Activated CD4-positive, alpha-beta T cell treated with anti-CD3 and anti-CD28 coated beads, Interleukin-2, amount 10 ng/mL, durations not matched to agents 7 days and 5 days (primary cell): ENCODE measurements at places on chromosomes 3 and 15. TPM values are rescaled to one million over a fixed set of nuclear protein-coding genes. Genes with fewer than 3 reads are reported as not detected.

GRCh38 chr3:191300422-191300821 lies 28.8 kb upstream of the CCDC50 start:
- DNase-seq, result no peak
- no peak overlapping the region for H3K4me3 ChIP-seq
- no peak overlapping the region for H3K27ac ChIP-seq
- no peaks in the 10 kb centered on the region for H3K4me1 ChIP-seq
- H3K36me3 ChIP-seq, result no peaks in the 10 kb centered on the region

C3orf49 gene
- not detected for total RNA-seq

ZDHHC3 gene
- total RNA-seq, result 50.7 TPM

DNA sequence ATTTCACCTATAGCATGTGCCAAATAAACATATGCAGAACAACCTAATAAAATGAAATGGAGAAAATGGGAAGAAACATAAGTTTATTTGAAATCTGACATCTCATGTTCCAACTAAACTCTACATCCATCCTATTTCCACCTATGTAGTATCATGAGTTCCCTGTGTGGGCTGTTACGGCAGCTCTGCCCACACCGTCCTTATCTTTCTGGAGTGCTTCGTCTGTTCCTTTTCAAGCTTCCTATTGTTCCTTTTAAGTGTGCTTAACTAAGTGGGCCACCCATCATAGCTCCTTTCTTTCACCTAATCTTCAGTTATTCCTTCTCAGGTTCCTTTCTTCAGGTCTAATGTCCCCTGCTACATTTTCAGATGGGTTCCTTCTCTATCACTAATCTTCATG lies 17.3 kb downstream of the RYR3 start:
- peaks cover 29% of the 10 kb centered on the region for H3K27me3 ChIP-seq
- peaks cover 4% of the 10 kb centered on the region for H3K4me1 ChIP-seq
- no peak for DNase-seq

DNA sequence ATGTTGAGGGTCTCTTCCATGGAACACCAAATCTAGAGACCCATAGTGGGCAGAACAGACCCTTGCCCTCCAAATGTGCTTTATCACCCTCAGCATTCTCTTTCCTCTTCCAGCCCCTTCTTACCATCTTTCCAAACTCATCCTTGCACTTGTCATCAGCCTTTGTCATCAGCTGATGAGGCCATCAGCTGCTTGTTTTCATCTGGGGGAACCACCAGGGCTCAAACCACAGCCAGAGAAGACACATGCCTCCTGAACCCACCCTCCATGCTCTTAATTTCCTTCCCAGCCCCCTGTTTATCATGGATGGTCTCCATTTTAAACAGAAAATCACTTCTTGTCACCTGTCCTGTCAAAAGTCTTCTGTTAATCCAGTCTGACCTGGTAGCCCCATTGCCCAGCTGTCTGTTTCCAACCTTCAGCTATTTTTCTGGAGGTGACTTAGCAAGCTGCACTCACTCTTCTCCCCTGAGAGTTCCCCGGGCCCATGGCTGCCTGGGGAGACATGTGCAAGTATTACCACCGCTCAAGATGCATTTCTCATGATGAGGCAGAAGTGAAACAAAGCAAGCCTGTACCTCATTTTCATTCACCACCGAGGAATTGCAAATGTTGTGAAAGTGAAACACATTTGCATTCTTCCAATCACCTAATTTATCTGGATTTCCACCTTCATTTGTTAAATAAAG lies 14.7 kb upstream of the SYNM start:
- H3K4me1 ChIP-seq, result peaks cover 7% of the 10 kb centered on the region
- H3K27me3 ChIP-seq, result peaks cover 10% of the 10 kb centered on the region
- no peak overlapping the region for H3K4me3 ChIP-seq
- H3K36me3 ChIP-seq, result no peaks in the 10 kb centered on the region
- no peak overlapping the region for H3K27ac ChIP-seq

- H3K27ac ChIP-seq, result no peak overlapping the region
- H3K27me3 ChIP-seq, result no peaks in the 10 kb centered on the region
- peaks cover 4% of the 10 kb centered on the region for H3K4me1 ChIP-seq
- H3K4me3 ChIP-seq, result no peak overlapping the region
- H3K36me3 ChIP-seq, result no peaks in the 10 kb centered on the region
Measured at GRCh38 chr3:12423918-12424630, 60.2 kb upstream of the TSEN2 start.

DNA sequence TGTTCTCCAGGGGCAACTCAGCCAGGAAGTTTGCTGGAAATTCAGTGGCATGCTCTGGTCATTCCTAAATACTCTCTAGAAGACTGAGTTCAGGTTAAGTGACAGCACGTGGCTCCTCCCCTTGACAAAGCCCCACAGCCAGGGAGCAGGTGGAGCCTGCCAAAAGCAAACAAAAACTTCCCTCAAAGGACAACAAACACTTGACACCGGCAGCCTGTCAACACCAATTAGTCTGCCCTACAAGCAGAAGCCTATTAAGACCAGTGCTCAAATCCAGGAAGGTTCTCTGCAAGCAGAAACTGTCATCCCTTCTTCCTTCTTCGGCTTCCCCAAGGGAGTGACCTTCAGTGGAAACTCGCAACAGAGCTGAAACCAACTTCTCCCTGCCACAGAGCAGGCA lies 5.0 kb downstream of the MEX3B start:
- H3K4me3 ChIP-seq, result no peak overlapping the region
- no peak for DNase-seq
- H3K27me3 ChIP-seq, result peaks cover 14% of the 10 kb centered on the region
- no peak overlapping the region for H3K27ac ChIP-seq
- peaks cover 11% of the 10 kb centered on the region for H3K4me1 ChIP-seq
- H3K36me3 ChIP-seq, result peaks cover 2% of the 10 kb centered on the region

EDEM1 gene
- total RNA-seq, result 94.1 TPM

- no peaks in the 10 kb centered on the region for H3K27me3 ChIP-seq
- H3K4me3 ChIP-seq, result no peak overlapping the region
- peaks cover 71% of the 10 kb centered on the region for H3K4me1 ChIP-seq
- H3K27ac ChIP-seq, result no peak overlapping the region
Measured at GRCh38 chr3:11629716-11630115, 14.0 kb downstream of the VGLL4 start.

GRCh38 chr3:112010636-112011035 lies 11.9 kb downstream of the TAGLN3 start:
- peaks cover 13% of the 10 kb centered on the region for H3K4me1 ChIP-seq
- no peaks in the 10 kb centered on the region for H3K27me3 ChIP-seq
- no peak overlapping the region for H3K4me3 ChIP-seq
- no peaks in the 10 kb centered on the region for H3K36me3 ChIP-seq
- H3K27ac ChIP-seq, result no peak overlapping the region
